ENCODE measurements at places on chromosomes 7 and 10.

DNA sequence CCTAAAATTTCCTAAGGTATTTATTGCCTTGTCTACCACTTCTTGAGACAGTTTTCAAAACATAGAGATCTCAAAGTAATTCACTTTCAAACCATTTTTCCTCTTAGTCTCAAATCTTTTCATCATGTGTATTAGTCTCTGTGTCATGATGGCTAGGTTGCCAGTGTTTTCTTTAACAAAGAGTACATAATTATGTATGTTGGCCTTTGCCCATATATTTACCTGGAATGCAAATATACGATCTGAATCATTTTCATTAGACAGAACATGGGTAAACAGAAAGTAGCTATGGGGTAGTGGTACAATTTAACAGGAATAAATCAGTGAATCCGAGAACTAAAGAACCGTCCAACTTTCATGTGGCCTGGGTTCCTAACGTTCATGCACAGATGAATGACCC, 852.1 kb upstream of the MBL2 start:
- DNase-seq: no peak

DNA sequence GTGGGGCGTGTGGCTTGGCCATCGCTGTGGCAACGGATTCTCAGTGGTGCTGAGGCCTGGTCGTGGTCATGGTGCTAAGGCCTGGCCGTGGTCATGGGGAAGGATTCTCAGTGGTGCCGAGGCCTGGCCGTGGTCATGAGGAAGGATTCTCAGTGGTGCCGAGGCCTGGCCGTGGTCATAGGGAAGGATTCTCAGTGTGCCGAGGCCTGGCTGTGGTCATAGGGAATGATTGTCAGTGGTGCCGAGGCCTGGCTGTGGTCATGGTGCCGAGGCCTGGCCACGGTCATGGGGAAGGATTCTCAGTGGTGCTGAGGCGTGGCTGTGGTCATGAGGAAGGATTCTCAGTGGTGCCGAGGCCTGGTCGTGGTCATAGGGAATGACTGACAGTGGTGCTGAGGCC, 327.9 kb downstream of the ADARB2 start:
- no peak for DNase-seq

- no peak for DNase-seq
Measured at GRCh38 chr7:28155019-28155660, 25.5 kb downstream of the JAZF1 start.

GRCh38 chr7:31408140-31408729, 67.7 kb upstream of the NEUROD6 start:
- no peak for DNase-seq

DNA sequence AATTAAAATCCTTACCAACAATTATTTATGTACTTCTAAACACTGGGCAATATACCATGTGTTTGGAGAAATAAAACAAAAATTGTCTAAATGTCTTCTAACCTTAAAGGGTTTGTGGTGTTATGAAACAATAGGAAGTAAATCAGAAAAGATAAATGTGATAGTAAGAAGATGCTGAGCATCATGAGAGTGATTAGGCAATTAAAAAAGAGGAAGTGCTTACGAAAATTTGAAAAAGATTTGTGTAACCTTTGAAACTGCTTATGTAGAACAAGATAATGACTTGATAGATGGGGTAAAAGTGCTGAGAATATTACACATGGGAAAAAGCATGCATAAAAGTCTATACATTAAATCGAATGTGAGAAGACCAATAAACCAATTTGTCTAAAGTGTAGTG, 573.4 kb upstream of the CNTNAP2 start:
- no peak for DNase-seq

GRCh38 chr10:79274279-79275104, 72.8 kb upstream of the PPIF start:
- DNase-seq: no peak

DNA sequence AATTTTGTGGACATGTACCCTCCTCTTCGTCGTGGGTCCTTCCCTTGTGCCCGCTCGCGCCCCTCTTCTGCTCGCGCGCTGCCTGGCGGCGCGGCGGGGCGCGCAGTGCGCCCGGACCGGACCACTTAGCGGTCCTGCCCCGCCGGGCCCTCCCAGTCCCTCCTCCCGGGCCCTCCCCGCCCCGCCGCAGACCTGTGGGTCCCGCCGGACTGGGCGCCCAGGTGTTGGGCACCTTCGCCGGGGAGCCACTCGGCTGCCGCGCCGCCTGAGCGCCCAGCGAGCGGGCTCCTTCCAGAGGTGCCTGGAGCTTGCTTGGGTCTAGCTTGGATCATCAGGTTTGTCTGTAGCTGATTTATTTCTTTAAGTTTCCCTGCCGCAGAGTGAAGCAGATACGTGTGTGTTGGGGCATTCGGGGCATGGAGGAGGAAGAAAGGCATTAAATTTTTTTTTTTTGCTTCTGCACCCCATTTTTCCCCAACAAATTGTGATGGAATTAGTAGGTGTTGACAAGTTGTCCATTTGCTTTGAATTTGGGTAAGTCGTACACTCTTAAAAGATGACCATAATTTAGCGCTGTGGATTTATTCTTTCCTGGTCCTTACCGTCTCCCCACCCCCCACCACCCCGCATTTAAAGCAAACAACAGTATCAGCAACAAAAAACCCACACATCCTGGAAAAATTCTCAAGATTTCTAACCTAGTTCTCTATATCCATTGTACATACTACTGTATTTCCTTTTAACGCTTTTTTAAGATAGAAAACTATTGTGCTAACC, 905 bp downstream of the C1GALT1 start:
- peak; percentile 32 for DNase-seq

- DNase-seq: no peak
Measured at GRCh38 chr10:70652761-70653657, 19.3 kb upstream of the ADAMTS14 start.

GRCh38 chr10:89364531-89364930, 13.3 kb upstream of the IFIT1B start:
- no peak for DNase-seq

DNA sequence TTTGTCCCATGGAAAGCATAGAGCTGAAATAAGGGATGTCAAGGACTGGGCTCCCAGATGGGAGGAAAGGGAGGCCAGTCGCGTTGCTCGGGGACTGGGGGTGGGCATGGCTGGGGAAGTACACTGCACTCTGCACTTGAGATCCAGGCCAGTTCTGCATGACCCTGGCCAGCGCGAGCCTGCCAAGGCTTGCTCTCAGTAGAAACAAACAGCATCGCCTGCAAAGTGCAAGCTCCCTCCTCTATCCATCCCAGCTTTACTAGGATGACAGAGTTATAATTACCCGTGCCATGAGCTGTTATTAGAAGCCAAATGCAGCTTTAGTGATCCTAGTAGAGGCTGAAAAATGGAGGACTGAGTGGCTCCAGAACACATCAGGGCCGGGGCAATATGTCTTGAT, 43.9 kb upstream of the PDCD4 start:
- no peak for DNase-seq

- no peak for DNase-seq
Measured at GRCh38 chr10:49389361-49389933, 6.4 kb downstream of the DRGX start.

GRCh38 chr7:67813621-67814292, 817.1 kb downstream of the TYW1 start:
- no peak for DNase-seq

- no peak for DNase-seq
Measured at GRCh38 chr10:29874606-29875269, 184.6 kb downstream of the JCAD start.

GRCh38 chr7:73605601-73606220, 18.6 kb downstream of the MLXIPL start:
- no peak for DNase-seq

DNA sequence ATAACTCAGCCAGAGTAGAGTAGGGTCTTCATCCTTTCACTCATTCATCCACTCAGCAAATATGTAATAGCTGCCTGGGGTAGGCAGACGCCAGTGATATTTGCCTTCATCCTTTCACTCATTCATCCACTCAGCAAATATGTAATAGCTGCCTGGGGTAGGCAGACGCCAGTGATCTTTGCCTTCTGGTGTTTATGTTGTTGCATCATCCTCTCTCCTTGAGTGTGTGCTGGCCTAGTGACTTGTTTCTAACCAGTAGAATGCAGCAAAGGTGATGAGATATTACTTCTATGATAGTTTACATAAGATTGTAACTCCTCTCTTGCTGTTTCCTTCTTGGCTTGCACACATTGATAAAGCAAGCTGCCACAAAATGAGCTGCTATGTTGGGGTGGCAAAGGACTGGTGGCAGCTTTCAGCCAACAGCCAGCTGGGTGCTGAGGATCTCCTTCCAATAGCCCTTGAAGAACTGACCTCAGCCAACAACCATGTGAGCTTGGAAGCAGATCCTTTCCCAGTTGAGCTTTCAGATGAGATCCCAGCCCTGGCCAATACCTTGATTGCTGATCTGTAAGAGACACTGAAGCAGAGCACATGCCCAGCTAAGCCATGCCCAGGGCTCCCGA, 23.2 kb upstream of the MTPN start:
- DNase-seq: no peak

- no peak for DNase-seq
Measured at GRCh38 chr10:44516891-44517290, 132.0 kb upstream of the CXCL12 start.

GRCh38 chr10:46070749-46071148, 24.7 kb upstream of the MSMB start:
- DNase-seq: no peak

GRCh38 chr10:3813986-3814837, 29.2 kb upstream of the KLF6 start:
- no peak for DNase-seq

- DNase-seq: no peak
Measured at GRCh38 chr7:39691821-39692220, 68.4 kb downstream of the RALA start.

DNA sequence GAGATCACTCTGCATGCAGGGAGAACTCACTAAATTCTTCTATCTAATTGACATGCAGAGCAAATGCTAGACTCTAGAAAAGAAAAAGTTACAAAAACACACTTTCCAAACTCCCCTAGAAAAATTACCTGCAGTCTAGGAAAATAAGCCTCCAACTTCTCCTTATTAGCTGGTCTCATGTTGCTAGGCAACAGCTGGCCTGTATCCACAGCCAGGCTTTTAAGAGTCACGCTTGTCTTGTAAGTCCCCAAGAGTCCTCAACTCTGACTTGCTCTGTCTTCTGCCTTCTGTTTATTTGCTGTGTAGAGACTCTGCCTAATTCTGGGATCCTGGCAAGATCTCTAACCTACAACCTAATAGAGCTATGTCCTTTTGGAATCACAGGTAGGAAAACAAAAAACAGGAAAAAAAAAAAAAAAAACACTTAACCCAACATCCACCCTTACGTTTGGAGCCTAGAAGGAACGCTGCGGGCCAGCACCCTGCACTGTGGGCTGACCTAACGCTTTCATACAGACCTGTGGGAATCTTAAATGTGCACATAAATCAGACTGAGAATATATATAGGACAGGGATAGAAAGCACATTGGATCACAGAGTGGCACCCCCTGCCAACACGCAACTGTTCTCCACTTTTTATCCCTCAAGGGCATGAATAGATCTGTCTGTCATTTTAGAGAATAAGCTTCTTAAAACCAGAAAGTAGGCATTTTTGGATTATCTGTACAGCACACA, 117.0 kb upstream of the PTPRZ1 start:
- no peak for DNase-seq

GRCh38 chr7:134350709-134351108, 34.0 kb upstream of the SLC35B4 start:
- no peak for DNase-seq

DNA sequence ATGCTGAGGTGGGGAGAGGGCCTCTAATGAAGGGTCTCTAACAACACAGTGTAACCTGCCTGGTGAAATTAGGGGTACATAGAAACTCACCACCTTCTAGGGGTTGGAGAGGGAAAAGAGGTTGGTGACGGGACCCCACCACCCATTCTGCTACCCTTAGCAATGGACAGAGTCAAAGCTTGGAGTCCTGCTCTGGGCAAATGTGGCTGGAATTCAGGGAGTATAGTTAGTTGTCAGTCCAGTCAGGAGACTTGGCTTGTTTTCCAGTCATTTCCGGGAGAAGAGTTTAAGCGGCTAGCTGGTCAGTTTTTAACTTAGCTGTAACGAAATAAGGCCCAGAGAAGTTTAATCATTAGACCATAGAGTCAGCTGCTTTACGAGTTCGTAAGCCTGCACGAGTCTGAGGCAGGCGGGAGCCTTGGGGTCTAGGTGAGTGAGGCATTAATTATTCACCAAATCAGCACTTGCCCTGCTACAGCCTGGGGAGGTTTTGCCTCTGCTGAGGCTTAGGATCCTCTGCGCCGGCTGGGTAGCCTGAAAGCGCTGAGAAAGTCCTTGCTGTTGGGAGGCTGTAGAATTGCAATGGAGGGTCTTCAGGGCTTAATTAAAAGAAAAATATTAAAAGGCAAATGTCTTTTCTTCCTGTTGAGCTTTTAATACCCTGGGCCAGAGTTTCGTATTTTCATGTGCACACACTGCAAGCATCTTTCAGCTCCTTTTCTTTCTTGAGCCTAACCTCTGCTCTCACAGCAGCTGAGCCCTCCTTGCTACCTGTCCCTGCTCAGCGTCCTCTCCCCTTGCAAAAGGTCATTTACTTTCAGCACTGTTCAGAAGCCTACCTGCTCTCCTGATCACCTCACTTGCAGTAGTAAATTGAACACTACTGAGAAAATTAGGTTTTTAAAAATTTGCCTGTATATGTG, 1.5 kb upstream of the LAMB1 start:
- no peak for DNase-seq

GRCh38 chr7:77912293-77912692, 113.7 kb downstream of the PHTF2 start:
- DNase-seq: no peak

GRCh38 chr10:6044751-6045313, 17.3 kb downstream of the IL2RA start:
- DNase-seq: no peak

DNA sequence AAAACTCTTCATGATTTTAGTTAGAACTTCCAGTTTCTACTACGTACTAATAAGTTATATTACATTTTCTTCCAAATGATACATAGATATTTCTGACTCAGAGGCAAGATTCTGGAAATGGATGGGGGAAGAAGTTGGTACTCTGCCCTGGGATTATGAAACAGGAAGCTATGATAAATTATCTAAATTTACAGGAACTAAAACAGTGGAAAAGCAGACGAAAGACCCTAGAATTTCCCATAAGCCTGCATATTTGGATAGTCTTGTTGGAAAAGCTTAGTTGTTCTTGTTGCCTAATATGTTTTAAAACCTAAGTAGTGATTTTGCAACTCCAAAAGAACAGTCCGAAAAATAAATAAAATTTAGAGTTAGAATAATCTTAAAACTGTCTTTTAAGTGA, 21.8 kb downstream of the CFAP69 start:
- no peak for DNase-seq

DNA sequence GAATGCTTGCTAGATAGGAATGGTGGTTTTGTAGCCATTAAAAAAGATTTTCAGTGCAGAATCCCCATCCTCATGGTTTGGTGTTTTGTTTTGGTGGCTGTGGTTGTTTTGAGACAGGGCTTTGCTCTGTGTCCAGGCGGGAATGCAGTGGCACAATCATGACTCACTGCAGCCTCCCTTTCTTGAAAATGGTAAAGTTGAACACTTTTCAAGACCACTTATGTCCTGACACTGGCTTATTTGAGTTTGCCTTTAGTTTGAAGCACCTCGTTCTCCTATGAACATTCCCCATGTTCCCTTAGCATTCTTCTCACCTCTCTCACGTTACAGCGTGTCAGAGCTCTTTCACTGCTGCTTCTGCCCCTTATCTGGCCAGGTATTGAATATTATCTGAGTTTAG, 140.1 kb downstream of the LRRC4 start:
- DNase-seq: no peak

- no peak for DNase-seq
Measured at GRCh38 chr7:31775556-31775955, 88.5 kb downstream of the PPP1R17 start.

GRCh38 chr10:127354992-127355391, 158.6 kb upstream of the INSYN2A start:
- no peak for DNase-seq

- DNase-seq: no peak
Measured at GRCh38 chr10:3348564-3348963, 176.0 kb upstream of the PITRM1 start.
